ENCODE measurements at places on chromosomes 1 and 21.

GRCh38 chr1:4880626-4881025, 226.2 kb downstream of the AJAP1 start:
- DNase-seq: no peak

GRCh38 chr21:26167593-26167992, 3.0 kb downstream of the APP start:
- DNase-seq: no peak

GRCh38 chr21:35573472-35574374, 486.6 kb downstream of the SETD4 start:
- no peak for DNase-seq

- DNase-seq: no peak
Measured at GRCh38 chr1:25523542-25523941, 19.9 kb upstream of the LDLRAP1 start.

DNA sequence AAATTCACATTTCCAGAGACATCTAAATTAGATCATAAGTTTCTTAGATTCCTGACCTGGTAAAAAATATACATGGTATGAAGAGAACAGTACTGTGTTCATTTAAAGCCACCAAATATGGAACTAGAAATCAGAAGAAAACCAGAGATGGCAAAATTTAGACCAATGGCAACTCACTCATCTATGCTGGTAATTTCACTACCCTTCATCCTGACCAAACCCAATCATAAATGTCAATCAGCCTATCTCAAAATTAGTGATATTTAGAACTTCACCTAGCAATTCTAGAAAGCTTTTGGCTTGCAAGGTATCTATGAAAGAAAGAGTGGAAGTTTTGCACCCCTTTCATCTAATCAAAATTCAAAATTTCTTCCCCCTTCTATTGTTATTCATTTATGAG, 107.7 kb downstream of the NIBAN1 start:
- no peak for DNase-seq

DNA sequence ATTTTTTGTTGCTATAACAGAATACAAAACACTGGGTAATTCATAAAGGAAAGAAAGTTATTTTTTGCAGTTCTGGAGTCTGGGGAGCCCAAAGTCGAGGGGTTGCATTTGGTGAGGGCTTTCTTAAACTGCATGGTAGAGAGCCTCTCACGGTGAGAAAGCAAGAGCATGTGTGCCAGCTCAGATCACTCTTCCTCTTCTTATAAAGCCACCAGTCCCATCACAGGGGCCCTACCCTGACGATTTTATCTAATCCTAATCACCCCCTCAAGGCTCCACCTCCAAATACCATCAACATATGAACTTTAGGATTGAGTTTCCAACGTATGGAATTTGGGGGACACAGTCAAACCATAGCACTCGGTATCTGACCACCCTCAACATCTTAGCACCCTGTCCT, 1.0 kb upstream of the STRIP1 start:
- no peak for DNase-seq

GRCh38 chr1:109838838-109839240, 71.8 kb upstream of the CSF1 start:
- DNase-seq: no peak

DNA sequence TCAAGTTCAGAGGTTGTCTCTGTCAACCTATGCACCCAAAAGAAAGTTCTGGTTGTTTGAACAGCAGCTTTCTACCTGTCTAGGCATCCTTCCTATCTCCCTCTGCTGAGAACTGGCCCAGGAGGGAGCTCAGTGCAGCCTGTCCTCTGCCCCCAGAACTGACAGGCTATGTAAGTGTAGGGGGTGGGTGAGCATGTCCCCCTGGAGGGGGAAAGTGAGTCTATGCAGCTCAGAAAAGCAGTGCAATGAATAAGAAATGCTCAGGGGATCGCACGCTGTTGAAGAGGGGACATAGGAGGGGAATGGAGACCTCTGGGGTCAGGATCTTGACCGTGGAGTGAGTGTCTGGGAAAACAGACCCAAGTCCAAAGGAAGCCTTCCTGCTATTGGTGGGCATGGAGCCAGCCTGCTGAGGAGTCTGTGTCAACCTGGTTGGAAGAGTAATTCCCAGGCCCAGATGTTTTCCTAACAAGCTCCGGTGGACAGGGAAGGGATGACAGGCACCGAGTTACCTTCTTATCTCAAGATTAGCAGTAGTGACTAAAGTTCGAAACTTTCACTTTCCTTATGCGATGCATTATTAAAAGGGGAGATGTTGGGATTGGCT, 26.1 kb upstream of the FHAD1 start:
- no peak for DNase-seq
